NCI-H510A (cell line): ENCODE measurements at places on chromosomes 1 and 21.
A peak's percentile ranks its signal among the peaks of the same experiment; 100 is the strongest.

- DNase-seq, result no peak
These were observed 201.0 kb downstream of the HS2ST1 start for GRCh38 chr1:87115317-87115890.

DNA sequence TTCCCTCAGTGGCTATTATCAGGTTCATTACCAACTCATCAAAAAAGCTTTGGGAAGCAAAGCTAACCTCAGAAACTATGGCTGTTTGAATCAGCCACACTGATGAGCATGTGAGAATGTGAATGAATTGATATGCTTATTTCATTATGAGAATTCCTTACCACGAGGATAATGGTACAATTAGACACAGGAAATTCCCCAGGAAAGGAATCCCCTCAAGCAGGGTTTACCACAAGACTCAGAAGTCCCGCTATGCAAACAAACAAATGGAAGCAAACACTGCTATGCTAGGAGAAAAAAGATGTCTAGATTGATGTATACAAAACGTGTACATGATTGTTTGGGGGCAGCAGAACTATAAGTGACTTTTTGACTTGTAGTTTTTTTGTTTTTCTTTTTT, 205.0 kb downstream of the HMCN1 start:
- no peak for DNase-seq

- peak; percentile 44 for DNase-seq
These were observed 11.9 kb upstream of the PADI3 start for GRCh38 chr1:17236779-17237560.

DNA sequence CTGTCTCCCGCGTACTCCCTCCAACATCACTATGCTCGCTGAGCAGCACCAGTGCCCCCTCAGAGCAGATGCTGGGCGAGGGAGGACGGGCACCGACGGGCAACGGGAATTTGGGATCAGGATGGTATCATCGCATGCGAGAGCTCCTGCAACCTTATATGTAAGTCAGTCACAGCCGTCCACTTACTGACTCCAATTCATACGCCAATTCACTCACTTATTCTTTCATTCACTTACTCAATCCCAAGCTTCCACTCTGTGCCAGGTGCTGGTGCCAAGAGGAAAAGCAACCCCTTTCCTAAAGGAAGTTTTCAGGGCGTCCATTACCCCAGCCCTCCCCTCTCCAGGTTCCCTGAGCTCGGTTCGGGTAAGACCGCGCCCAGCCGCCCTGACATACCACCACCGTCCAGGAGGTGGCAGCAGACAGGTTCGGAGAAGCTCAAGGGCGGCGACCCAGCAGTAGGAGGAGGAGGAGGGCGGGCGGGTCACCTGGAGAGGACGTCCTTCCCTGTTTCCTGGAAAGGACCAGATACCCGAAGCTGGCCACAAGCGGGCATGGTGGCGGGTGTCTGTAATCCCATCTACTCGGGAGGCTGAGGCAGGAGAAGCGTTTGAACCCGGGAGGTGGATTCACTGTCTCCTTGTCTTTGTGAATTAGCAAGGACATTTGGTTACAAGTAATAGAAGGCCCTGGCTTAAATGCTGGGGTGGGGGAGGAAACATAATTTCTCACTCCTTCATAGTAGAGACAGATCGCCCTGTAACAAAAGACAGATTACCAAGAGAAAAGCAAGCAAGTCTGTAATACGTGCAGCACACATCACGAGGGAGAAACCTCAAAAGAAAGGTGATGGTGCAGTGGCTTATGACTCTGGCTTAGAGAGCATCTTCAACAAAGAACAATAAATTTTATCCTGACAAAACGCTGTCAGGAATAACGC, 7.6 kb upstream of the IL22RA1 start:
- peak; percentile 78 for DNase-seq

DNA sequence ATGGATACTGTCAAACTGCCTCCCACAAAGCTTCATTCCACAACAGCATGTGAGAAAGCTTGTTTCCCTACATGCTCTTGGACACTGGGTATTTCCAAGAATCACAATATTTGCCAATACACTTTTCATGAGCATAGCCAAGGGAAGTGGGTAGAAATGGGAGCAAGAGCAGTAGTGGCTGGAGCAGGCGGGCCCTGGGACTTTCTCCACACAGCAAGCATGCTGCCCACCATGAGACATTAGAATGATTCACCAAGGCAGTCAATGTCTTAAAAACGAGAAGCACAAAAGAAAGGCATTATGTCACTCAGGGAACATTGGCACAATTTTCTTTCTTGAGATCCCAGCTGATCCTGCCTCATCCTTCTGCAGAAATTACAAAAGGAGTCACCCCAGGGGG, 371.6 kb upstream of the RUNX1 start:
- no peak for DNase-seq

DNA sequence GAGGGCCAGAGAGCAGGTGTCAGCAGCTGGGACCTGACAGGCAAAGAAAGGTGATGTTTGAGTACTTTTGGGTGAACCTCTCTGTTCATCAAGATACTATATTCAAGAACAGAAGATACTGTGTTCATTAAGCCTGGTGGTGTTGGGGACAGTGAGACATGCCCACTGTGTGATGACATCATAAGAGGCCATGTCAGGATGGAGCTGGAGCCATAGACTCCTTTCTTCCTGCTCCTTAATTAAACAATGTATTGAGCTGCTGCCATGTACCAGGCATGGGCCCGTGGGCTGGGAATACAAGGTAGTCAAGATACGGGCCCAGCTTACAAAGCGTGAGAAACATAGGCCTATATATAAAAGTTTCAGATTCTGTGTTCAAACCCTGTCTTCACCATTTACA, 435.4 kb downstream of the RPS6KC1 start:
- no peak for DNase-seq

GRCh38 chr21:38343691-38344090, 86.9 kb downstream of the KCNJ15 start:
- DNase-seq, result no peak

- no peak for DNase-seq
These were observed 597.9 kb upstream of the ADAMTS5 start for GRCh38 chr21:27564684-27565301.

DNA sequence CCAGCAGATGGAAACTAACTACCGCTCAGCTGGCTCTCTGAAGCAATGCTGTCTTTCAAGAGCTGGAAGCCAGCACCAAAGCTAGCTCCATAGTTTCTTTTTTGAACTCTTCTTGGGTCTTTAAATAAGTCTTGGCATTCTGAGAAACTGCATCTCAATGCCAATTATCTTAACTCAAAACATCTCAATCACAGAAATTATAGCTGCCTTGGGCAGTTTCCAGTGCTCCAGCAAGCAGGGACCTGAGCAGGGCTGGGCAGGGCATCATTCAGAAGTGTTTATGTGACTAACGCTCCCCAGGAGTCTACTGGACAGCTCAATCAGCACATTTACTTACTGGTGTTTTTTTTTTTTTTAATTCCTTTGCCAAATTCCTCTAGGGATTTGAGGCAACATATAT, 18.3 kb upstream of the PADI4 start:
- DNase-seq, result no peak

DNA sequence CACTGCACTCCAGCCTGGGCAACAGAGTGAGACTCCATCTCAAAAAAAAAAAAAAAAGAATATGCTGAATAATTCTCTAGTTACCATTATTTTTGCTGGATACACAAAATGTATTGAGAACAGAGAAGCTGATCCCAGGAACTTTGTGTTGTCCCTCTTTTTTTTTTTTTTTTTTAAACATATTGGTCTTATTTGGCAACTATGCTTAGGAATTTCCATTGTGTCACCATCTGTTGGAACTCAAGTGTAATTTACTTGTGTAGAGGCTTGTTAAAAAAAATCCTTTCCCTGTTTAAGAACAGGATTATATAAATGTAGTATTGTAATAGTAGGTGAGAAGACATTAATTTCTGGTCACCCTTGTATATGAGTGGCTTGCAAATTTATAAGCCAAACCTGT, 28.6 kb downstream of the CAMSAP2 start:
- DNase-seq, result no peak

DNA sequence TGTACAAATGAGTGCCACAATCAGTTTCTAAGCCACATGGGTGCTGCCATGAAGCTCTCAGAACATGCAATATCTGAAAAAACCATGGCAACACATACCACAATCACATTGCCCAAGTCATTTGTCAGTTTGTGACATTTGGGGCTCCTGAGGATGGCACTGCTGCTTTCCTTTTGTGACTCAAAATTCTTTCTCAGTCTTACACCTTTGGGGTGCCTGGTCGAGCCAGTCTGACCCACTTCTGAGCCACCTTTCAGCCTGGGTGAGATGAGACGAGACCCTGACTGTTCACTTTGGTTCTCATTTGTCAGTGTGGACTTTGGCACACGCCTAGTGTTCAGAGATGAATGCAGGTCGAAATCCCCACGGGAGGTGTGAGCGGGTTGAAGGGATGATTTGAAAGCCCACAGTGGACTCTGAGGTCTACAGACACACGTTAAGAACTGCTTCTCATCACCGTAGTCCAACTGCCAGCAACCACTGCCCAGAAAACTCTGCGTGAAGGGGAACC, 8.0 kb downstream of the BATF3 start:
- no peak for DNase-seq

- DNase-seq, result no peak
These were observed 8.7 kb downstream of the TOR3A start for GRCh38 chr1:179090522-179090921.

- DNase-seq, result no peak
These were observed 168.7 kb upstream of the NR5A2 start for GRCh38 chr1:199858856-199859255.

DNA sequence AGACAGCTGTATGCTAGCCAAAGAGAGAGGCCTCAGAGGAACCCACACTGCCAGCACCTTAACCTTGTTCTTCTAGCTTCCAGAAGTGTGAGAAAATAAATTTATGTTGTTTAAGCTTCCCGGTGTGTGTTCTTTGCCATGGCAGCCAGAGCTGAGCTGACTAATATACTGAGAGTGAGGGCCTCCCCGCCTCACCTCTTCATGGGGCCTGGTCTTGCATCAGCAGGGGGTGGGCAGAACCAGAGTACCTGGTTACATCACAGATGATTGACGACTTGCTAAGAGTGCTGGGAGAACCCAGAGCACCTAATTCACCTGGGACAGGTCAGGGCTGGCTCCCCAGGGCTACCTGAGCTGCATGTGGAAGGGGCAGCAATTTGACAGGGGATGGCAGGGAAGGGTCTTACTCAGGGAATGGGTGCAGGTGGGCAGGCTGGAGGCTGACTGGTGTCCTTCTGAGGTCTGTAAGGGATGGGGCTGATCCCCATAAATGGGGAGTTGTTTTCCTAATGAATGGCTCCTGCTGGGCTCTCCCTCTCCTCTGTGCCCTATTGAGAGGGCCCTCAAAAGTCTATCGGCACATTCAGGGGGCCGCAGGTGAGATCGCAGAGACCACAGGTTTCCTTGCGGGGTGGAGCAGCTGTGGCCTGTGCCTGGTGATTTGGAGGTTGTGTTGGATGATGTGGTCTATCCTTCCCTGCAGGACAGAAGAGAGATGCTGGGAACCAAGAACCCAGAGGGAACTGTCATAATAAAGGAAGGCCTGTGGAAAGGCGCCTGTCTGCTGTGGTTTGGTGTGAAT, 60.6 kb upstream of the ETV3 start:
- peak; percentile 40 for DNase-seq

GRCh38 chr1:2433936-2434655, 21.7 kb upstream of the PEX10 start:
- DNase-seq, result no peak

GRCh38 chr1:36118447-36119204, 6.4 kb downstream of the COL8A2 start:
- no peak for DNase-seq

- no peak for DNase-seq
These were observed 267.8 kb upstream of the FMN2 start for GRCh38 chr1:239823852-239824251.

- no peak for DNase-seq
These were observed 204.2 kb downstream of the CAMTA1 start for GRCh38 chr1:6989212-6990159.

DNA sequence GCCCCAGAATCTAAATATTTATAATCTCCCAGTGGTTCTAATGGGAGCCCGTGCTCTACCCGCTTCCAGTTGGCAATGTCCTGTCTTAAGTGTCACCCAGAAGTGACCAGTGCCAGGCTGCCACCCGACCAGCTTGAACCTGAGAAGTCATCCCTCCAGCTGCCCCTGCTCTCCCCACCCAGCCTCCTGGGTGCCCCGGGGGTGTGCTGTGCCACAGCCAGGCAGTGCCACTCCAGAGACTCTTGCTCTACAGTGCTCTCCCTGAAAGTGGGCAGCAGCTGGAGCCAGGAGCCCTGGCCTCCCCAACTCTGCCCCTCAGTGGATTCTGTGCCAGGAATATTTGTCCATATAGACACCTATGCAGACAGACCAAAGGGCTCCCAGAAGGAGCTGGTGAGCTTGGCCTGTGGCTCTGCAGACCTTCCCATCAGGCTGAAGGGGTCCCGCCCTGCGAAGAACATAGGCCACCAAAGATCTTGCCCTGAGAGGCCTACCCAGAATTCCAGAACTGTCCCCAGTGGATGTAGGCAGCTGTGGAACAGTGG, 9.0 kb upstream of the EPS8L3 start:
- no peak for DNase-seq

- DNase-seq, result peak; percentile 22
These were observed 24.5 kb upstream of the GNPAT start for GRCh38 chr1:231216498-231216897.

DNA sequence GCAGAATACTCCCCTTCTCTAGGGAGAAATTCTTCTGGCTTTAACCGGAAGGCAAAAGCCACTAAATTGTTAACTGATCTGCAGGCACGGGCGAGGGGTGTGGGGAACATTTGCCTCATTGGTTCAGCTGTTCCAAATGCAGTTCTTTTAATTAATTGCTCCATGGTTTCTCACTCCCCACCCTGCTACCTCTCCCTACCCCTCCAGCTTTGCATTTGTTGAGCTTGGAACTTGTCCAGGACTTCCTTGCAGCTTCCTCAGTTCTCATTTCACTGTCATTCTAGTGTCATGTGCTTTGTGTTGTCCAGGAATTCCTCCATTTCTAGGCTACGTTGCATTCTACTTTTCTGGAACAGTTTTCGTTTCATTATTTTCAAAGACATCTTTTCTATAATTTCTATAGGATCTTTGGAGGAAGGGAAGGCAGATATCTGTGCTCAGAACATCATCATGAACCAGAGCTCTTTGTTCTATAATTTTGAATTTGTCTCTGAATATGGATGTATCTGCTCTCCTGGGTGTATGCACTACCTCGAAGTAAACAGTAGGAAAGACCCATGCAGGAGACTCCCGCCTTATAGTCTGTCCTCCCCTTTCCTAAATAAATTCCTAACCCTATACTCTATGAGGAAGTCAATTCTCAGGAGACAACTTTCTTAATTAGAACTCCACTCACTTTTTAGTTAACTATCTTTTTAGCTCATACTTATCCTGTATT, 132.4 kb upstream of the LMO4 start:
- DNase-seq, result no peak

DNA sequence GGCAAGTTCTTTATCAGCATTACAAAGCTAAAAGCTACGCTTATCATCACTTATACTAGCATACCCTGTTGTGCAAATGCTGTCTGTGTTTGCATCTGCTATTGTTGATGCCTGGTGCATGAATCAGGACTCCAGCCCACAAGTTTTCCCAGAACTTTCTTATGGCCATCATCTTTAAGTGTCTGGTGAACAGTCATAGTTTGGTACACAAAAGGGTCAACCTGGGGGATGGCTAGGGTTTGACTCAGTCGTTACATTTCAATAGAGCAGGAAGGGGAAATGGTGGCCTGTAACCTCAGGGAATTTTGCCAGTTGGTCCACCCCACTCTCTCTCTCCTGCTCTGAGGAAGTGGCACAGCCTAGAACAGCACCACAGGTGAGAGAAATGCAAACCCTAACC, 35.4 kb downstream of the SELL start:
- DNase-seq, result no peak

GRCh38 chr1:53088616-53089300, 26.7 kb downstream of the PODN start:
- DNase-seq, result no peak
